Right renal cortex interstitium (tissue), 3 donors: ENCODE measurements at places on chromosomes 3 and 15.

DNA sequence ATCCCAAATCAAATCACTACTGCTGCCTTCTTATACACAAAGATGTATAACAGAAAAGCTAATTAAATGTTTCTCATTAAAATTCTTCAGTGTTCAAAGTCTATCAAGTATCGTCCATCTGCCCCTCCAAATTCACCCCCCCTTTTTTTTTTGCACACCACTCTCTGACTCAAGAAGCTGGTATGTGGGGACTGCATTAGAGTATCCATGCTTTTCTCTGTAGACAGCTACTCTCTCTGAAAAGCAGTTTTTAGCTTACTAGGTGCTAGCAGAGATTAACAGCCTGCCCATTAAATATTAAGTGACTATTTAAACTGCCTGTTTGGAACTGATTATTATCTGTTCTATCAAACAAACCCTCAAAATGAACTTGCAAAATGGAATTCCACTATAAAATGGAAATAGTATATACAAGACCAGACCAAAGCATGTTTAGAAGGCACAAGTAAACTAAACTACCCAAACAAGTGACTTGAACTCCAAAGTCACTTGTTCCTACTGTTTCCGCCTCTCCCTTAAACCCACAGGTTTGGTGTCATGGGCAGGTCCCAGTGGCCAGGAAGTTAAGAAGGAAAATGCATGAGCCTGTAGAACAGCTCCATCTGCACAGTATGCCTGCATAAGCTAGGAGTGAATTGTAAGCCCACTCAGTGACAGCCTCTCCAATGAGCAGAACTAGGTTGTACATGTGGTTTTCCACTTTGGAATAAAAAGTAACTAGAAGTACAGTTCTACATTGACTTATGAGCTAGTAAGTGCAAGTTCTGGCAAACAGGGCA, 32.5 kb downstream of the GBE1 start:
- DNase-seq: no peak

GRCh38 chr3:176584413-176585176, 612.7 kb downstream of the TBL1XR1 start:
- no peak for DNase-seq

DNA sequence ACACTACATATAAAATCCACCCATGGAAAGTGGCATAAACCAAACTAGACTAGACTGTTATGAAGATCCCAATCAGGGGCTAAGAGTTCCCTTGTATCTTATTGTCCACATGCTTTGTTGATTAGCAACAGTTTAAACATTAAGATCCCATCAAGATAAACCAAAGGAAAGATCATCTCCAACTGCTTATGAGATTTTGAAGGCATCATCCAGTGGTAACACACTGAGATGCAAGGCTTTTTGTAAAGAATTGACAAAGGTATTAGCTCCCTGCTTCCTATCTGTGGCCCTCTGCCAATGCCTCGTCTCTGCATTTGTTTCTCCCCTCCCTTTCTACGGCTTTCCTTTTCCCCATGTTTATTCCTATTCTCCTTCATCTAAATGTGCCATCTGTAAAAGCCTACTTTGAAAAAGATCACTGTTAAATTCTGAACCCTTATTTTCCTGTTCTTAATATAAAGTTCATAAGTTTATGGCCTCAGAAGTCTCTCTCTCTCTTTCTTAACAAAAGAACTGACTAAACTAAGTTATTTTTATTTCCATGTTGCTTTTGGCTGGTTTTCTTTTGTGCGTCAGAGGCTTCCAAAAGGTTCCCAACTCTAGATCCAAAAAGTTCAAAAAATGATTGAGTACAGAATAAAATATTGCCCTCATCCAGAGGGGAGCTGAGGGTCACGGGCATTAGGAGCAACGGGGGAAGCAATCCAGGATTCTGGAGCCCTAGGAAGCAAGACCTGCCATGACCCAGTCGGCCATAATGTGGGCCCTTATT, 5.5 kb downstream of the PLD1 start:
- no peak for DNase-seq

- DNase-seq: no peak
Observed at GRCh38 chr3:119508172-119508845, 10.0 kb downstream of the TIMMDC1 start.

- no peak for DNase-seq
Observed at GRCh38 chr15:80852676-80853075, 73.5 kb downstream of the CEMIP start.

GRCh38 chr3:134126153-134126552, 96.4 kb upstream of the SLCO2A1 start:
- DNase-seq: no peak

- DNase-seq: no peak
Observed at GRCh38 chr3:168489301-168489700, 393.6 kb upstream of the GOLIM4 start.

DNA sequence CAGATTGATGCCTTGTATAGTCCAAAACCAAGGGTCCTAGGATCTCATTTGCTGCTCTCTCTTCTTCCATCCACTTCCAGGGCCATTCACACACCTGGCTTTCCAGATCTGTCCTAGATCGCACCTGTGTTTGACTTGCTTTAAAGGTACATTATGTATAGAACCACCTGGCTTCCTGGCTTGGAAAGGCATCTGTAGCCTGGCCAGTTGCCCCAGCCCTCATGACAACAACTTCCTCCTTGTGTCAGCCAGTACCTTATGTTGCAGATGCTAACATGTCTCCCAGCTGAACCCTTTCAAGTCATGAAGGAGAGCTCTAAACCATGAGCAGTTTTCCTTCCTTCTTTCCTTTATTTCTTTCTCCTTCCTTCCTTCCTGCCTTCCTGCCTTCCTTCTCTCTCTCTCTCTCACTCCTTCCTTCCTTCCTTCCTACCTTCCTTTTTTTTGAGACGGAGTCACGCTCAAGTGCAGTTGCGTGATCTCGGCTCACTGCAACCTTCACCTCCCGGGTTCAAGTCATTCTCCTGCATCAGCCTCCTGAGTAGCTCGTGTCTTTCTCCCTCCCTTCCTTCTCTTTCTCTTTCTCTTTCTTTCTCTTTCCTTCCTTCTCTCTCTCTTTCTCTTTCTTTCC, 2.5 kb upstream of the HTR3C start:
- no peak for DNase-seq

DNA sequence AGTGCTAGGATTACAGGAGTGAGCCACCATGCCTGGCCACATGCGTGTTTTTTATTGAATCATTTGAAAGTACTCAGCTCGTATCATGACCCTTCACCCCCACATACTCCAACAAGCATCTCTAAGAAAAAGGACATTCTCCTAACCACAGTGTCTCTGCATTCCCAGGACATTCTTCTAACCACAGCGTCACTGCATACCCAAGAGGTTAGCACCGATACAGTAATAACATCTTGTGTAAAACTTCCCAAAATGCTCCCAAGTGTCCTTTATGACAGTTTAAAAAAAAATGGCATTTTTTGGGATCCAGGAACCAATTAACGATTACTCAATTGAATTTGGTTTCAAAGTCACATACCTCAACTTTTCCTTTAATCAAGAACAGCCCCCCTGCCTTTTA, 39.6 kb downstream of the FLNB start:
- DNase-seq: no peak

DNA sequence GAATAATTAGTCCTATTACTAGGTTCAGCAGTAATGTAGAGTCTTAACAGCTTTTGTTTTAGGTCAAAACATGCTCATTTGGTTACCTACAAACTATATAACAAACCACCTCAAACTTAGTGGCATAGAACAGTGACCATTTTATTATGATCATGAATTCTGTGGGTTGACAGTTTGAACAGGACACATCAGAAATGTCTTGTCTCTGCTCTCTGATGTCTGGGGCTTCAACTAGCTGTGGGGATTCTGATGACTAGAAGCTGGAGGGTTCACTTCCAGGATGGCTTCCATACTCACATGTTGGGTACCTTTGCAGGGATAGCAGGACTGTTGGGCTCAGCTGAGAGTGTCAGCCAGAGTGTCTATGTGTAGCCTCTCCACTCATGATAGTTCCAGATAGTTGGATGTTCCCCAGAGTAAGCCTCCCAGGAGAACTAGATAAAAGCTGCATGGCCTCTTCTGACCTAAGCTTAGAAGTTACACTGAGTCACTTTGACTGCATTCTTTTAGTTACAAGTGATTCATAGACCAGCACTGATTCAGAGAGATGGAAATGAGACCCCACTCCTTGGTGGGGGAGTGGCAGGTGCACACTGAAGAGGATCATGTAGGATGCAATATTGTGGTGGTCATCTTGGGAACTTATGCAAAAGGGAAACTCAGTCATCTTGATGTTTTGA, 32.6 kb downstream of the PLCL2 start:
- no peak for DNase-seq

GRCh38 chr15:99435877-99436541, 129.8 kb upstream of the MEF2A start:
- no peak for DNase-seq

DNA sequence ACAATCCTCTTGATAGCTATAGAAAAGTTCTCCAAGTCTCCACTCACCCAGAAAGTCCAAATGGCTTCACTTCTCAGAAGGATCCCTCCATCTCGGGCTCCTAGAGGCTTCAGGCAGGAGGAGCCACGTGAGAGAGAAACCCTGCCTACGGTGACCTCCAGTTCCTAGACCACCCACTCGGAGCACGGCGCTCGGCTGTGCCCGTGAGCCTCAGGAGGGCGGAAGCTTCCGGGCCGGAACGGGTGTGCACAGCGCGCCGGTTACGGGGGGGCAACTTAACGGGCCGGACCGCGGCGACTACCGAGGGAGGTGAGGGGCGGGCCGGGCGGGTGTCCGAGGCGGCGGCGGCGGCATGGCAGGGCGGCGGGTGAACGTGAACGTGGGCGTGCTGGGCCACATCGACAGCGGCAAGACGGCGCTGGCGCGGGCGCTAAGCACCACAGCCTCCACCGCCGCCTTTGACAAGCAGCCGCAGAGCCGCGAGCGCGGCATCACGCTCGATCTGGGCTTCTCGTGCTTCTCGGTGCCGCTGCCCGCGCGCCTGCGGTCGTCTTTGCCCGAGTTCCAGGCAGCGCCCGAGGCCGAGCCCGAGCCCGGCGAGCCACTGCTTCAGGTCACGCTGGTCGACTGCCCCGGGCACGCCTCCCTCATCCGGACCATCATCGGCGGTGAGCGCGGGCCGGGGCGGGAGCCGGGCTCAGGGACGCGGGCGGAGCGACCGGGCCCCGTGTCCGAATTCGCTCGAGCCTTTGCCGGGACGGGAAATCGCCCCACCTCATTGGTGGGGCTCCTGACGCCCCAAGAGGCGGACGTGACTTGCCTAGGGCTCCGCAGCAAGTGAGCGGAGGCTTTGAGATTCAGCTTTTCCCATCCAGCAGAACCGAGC, at the start of gene EEFSEC:
Gene EEFSEC, plus strand, starts transcription at position 326 of the 886 bp plus-strand sequence. Its CDS starts 27 bp downstream, at position 353.
- DNase-seq: peak; percentile 40

GRCh38 chr3:131551761-131552160, 49.0 kb upstream of the MRPL3 start:
- DNase-seq: no peak

DNA sequence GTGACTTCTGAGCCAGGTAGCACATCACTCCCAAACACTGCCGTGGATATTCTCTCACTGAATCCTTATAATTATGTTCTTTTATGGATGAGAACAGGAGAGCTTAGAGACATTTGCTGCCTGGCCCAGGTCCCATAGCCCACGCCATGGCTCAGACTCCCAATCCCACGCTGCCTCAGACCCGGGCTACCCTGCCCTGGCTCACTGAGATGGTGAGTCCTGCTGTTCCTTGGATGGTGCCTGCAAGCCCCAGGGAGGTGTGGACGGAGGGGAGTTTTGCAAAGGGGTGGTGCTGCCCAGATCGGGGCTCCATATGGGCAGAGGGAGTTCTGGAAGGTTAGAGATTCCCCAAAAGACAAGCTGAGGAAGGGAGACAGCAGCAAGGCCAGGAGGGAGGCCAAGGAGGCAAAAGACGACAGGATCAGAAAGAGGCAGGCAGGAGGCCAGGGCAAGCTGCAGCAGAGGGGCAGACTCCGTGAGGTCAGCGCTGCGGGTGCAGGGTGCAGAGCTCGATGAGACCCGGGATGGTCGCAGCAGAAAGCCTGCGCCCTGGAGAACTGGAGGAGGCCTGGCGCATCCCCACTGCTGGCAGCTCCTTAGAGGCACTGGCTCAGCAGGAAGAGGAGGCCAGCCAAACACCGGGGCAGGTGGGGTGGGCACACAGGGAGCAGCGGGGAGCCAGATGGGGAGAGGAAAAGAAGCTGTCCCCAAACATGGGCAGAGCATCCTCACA, 95.7 kb upstream of the ALDH1A3 start:
- no peak for DNase-seq

DNA sequence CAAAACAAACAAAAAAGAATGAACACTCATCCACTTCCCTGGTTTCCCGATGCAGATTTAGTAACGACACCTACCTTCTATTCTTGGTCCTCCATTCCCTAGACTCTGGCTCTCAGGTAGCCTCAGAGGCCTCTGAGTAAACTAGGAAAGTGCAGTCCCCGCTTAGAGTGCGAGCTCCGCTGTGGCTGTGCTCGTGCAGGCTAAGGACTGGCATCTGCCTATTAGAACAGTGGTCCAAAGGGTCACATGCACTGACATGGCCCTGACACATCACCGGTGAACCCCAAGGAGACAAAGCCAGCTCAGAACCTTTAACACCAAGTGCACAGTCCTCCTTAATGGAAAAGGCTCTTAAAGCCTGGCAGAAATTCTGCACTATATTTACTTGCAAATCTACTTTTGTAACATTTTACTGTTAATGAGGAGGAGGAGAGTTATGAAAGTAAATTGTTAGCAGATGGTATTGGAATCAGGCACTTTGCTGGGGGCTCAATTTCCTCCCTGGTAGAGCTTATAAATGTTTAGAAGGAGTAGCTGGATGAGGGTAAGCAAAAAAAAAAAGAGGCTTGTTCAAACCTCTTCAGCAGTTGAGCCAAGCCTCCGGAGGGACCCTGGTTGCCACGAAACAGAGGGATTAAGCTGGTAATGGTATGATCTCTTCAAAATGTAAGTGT, 31.1 kb downstream of the VGLL4 start:
- DNase-seq: no peak

GRCh38 chr3:101720851-101721840, 3.3 kb upstream of the CEP97 start:
- DNase-seq: no peak

DNA sequence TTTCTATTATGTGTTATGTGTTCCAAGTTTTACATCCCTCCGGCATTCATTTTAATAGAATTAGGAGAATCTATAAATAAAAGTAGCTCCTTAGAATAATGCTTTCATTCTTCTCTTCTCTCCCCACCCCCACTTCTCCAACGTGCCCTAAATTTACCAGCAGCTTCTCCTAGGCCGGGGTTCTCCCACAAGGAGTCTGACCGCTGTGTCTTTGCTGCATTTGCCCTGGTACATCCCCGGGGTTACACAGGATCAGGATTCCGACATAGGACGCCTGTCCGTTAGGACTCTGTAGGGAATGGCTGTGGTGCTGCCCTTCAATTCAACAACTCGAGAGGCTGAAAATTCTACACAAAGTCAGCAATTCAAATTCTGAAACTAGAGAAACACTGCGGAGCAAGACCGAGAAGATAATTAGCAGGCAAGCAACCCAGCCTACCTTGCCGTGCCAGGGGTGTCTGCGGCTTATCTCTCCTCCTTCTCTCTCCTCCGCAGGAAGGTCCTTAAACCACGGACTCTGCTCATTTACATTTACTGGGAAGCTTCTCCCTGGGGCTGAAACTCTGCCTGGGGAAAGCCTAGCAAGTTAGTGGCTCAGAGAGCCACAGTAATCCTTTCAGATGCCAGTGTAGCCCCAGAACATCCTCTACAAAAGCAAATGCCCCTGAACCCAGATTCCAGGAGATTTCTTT, 18.8 kb downstream of the PCSK6 start:
- no peak for DNase-seq
